Panc1 (cell line): ENCODE measurements at places on chromosomes 16 and 17.

GRCh38 chr17:69728816-69729215, 314.3 kb downstream of the MAP2K6 start:
- no peak for DNase-seq

DNA sequence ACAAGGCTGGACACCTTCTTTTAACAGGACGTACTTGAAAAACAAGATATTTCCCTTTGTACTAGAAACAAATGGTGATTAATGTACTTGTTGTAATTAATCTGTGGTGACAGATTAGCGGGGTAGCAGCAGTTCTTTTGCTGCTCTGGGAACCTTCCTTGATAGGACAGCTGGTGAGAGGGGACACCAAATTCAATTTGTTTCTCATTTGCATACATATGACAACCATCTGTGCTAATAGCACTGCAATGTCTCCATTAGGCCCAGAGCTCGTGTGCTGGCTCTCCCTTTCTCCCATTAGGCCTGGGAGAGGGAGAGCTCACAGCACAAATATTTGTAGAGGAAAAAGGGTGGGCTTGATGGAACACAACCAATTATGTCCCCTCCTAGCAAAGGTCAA, 221.0 kb upstream of the HS3ST3A1 start:
- DNase-seq, result no peak

- DNase-seq, result no peak
Observed at GRCh38 chr17:44522883-44523671, 19.9 kb upstream of the GPATCH8 start.

DNA sequence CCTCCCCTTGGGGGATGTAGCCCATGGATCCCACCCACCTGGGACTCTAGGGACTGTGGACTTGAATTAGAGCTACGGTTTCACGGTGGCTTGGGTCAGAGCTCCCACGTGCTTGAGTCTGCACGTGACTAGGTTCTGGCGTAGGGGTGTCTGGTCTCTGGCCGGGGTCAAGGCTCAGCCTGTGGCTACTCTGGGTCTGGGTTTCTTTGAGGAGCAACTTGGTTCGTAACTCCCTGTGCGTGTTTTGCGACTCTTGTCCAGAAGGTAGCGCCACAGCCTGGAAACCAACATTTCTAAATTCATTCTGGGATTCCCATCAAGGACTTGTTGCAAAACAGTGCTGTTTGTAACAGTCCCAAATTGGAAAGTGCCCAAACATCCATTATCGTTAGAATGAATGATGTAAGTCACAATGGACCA, 470 bp upstream of the GGT6 start:
- DNase-seq, result no peak

GRCh38 chr16:51559901-51560300, 408.8 kb upstream of the SALL1 start:
- DNase-seq, result no peak

DNA sequence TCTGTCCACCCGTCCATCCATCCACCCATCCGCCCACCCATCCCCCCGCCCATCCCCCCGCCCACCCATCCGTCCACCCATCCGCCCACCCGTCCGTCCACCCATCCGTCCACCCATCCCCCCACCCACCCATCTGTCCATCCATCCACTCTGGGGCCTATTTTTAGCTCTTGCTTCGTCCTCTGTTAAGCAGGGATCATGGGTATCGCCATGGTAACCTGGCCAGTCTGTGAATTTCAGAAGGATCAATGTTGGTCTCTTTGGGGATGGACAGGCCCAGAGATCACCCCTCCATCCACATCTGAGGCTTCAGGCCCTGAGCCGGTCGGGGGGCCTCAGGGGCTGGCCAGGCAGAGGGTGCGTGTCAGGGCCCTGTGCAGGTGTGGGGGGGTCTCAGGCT, 15.2 kb upstream of the DPEP1 start:
- DNase-seq, result no peak
